Cortex of kidney (tissue), 1 donor: ENCODE measurements at places on chromosomes 7 and 10.

DNA sequence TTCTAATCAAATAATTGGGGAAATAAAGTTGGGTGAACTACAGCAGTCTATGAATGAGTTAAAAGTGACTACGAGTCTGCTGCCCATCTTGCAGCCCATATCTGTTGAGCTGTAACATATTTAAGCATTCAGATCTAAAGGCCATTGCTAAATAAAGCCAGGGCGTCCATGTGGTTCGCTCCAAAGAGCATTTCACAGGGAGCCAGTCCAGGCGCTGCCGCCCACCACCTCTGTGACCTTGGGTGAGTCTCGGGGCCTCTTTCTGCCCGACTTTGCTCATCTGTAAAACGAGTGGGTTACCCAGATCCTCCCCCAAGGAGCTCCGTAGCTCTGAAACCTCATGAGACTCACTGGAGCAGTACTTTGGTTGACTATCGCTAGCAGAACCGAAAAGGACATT, 223.1 kb downstream of the CUX1 start:
- no peak for DNase-seq

DNA sequence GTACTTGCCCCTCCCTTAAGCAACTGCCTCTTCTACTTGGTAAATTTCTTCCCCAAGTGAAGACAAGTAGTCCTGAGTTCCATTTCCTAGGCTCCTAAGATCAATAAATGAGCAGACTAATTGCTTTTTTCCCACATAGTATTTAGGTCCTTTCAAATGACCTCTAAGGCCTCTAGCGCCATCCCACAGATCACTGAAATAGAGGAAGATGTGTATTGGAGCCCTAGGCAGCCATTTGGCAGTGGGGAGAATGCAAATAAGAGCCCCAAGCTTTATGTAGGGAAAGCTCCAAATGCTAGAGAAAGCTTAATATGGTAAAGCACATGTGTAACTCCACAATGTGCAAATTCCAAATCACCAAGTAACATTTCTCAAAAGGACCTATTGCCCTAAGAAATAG, 316.5 kb upstream of the PHF14 start:
- DNase-seq, result no peak

- DNase-seq, result no peak
Measured at GRCh38 chr10:31484431-31485135, 165.6 kb downstream of the ZEB1 start.

DNA sequence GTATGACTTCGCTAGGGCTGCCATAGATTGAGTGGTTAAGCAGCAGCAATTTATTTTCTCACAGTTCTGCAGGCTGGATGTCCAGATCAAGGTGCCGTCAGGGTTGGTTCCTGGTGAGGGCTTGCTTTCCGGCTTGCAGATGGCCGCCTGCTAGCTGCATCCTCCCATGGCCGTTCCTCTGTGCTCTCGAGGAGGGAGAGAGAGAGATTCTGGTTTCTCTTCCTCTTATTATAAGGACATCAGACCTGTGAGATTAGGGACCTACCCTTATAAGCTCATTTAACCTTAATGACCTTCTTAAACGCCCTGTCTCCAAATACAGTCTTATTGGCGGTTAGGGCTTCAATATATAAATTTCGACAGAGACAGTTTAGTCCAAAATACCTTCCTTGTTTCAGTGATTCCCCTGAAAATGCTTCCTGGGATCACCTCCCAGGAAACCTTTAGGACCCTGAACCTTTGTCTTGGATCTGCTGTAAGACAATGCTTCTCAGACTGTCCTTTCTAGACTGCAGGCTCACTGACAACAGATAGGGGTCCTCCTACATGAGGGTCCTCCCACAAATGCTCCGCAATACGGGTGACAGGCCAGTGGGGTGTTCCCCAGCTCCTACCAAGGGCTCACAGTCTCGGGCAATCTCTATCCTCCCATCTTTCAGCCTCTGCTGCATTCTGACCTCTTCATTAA, 82.5 kb upstream of the BAIAP2L1 start:
- no peak for DNase-seq

DNA sequence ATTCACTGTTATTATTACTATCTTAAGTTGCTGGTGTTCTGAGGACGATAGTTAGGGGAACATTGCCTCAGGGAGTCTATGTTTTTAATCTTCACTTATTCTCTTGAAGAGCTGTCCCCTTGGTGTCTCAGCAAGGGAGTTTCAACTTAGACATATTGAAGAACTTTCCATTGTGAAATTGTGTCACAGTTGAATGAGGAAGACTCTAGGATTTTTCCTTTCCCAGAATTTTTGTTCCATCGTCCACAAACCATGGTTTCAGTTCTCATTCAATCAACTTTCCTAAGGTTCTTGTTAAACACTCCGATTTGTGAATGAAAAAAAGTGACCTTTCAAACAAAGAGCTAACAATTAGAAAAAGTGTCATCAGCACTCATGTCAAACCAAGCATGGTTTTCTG, 128.3 kb downstream of the GATA3 start:
- DNase-seq, result no peak

DNA sequence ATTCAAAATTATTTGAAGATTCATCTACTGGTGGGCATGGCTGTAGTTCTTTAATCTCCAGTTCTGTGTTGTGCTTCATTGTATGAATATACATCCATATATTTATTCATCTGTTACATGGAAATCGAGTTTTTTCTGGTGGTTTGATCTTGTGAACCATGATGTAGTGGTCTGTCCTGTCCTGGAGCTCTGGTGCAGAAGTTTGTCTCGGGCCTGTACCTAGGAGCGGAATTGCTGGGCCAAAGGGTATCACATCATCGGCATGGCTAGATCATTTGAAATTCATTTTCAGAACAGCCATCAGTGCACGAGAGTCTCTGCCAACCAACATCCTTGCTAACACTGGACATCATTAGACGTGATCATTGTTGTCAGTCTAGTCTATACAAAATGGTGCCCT, 107.0 kb downstream of the ELFN1 start:
- DNase-seq, result no peak

DNA sequence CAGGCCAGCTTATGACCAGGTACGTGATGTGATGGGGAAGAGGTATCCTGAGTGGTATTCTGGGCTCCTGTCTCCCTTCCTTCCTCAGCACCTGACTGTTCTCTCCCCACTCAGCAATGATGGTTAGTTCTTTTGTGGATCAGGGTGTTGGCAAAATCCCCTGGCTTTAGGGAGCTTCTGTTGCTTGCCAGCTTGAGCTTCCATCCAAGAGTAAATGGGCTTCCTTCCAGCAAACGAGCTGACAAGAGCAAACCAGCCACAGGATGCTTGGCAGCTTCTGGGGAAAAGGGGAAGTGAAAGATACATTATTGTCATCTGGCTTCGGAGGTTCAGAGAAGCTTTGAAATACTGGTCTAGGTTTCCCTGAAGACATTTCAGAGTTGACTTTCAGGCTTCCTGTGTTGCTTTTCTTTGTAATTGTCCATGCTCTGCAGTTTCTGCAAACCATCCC, 5.2 kb downstream of the DUSP5 start:
- no peak for DNase-seq

DNA sequence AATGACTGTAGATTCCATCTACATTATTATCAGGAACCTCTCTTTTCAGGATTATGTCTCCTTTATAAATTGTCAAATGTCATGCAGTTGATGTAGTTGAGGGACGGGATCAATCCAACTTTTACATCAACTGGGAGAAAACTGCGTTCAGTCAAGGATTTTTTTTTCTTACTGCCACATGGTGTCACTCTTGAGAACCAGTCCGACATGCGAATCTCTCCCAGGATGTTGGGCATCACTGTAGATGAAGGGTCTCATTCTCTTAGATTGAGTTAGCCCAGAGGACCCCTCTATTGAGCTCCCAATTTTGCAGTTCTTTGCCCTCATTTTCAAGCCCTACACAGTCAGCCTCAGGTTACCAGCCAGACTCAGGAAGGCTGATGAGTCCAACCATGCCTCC, 120.3 kb upstream of the PTPRZ1 start:
- DNase-seq, result no peak

GRCh38 chr10:76435157-76435556, 1003.7 kb downstream of the LRMDA start:
- no peak for DNase-seq

DNA sequence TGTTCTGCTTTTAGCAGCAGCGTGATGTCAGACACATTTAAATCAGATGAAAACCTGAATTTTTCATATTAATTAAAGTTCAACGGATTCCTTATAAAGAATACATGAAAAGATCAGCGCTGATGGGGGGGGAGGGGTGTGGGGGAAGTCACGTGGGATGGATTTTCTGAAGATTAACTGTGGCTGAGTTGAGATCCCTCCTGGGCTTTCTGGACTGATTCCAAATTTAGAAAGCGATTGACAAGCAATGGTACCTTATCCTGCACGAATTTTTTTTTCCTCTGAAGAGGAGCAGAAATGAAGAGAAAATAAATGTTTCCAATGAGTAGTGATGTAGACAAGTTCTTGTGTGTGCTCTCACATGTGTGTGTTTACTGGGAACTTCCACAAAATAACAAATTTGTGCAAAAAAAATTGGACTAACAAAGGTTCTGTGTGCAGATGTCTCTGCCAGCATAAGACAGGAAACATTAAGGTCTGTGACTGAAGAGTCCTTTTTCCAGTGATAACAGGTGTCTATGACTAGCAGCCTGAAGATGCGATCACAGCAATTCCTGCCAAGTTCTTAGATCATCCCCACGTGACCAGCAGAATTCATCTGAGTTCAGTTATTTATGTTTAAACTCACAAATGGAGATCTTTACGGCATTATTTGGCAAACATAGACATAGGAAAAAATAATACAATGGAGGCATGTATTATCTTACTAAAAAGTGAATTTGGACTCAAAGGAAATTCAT, 585.2 kb upstream of the CELF2 start:
- no peak for DNase-seq

GRCh38 chr10:44178281-44178680, 206.6 kb downstream of the CXCL12 start:
- DNase-seq, result no peak

DNA sequence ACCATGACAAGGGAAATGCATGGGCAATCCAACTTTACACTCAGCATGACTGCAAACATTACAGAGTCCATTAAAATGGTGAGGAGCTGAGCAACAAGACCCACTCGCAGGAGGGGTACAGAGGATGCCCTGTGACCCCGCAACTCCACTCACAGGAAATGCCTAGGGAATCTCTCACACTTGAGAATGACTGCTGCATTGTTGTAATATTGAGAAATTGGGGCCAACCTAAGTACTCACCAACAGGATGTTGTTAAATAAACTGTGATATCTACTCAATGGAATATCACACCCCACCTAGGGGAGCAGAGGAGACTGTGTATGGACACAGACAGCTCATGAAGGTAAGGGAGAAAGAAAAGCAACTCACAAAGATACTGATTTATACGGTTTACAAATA, 53.4 kb upstream of the CAMK2B start:
- DNase-seq, result no peak

GRCh38 chr7:135980665-135981180, 3.6 kb upstream of the MTPN start:
- no peak for DNase-seq

- DNase-seq, result no peak
Measured at GRCh38 chr10:104796823-104797222, 155.7 kb downstream of the SORCS3 start.

DNA sequence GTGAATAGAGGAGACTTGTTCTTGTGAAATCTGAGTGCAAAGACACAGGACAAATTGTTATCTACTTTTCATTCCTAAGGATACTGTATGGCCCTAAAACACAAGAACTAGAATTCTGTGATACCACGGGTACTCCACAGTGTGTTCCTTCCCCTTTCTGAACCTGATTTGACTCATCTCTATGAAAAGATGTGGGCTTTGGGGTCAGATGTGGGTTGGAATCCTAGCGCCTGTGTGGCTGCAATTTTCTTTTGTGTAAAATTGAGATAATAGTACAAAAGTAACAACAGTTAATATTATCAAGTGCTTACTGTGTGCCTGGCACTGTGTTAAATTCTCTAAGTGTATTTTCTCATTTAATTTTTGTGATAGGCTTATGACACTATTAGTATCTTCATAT, 8.1 kb downstream of the SRGN start:
- DNase-seq, result no peak

GRCh38 chr7:100806276-100806675, 21.0 kb downstream of the EPHB4 start:
- no peak for DNase-seq

DNA sequence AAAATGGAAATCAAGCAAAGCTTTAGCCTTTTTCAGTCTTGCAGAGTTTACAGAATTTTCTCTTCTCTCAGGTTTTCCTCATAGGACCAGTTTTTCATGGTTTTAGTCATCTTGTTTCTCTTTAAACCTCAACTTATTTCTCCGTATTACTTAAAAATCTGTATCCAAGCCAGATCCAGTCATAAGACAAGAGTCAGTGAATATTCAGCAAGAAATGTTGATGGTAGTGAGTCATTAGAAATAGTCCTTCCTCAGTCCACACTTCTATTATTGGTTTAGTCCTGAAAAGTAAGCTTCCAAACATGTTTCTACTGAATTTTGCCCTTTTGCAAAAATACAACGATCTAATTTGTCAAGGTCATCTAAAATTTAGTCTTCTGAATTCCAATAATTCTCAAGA, 107.0 kb downstream of the VIM start:
- DNase-seq, result no peak

DNA sequence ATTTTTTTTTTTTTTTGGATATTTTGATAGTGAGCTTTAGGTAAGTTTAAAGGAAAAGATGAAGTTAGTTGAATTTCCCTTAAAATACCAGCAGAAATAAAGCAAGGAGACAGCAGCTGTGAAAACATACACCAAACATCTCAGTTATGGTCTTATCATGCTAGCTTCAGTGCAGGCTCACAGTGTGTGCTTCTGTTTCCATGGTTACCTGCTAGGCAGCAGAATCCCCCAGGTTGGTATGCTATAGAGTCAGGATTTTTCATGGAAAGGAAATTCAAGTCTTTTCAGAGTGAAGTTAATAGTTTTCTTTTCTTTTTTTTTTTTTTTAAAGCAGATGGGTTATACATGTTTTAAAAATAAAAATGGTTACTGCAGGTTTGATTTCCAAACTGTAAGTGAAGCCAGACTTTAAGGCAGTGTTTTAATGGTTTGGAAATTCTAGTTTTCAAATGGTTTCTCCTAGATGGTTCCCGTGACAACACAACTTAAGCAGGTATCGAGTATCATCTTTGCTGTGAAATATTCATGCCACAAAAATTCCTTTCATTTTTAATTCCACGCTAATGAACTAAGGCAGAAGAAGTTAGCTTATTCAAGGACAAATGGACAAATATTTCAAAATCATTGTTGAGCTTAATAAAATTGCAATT, 230.9 kb downstream of the BICC1 start:
- DNase-seq, result no peak

DNA sequence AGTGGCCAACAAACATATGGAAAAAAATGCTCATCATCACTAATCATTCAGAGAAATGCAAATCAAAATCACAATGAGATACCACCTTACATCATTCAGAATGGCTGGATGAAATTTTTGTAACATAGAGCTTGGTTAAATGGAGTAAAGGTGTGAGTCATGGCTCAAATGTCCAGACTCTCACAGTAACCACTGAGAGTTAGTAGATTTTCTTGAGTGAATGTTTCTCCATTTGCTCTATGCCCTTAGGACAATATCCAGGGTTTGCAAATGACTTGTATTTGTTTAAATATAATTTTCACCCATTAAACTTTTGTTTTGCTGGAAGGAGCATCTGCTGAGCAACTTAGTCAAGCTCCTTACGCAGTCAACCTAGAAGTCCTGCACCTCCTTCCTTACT, 967.2 kb downstream of the XPNPEP1 start:
- DNase-seq, result no peak

- no peak for DNase-seq
Measured at GRCh38 chr10:49691588-49691987, 12.1 kb downstream of the C10orf53 start.
